Globus pallidus (tissue), 1 donor: ENCODE measurements at places on chromosomes 12 and 14.
A peak's percentile ranks its signal among the peaks of the same experiment; 100 is the strongest.

DNA sequence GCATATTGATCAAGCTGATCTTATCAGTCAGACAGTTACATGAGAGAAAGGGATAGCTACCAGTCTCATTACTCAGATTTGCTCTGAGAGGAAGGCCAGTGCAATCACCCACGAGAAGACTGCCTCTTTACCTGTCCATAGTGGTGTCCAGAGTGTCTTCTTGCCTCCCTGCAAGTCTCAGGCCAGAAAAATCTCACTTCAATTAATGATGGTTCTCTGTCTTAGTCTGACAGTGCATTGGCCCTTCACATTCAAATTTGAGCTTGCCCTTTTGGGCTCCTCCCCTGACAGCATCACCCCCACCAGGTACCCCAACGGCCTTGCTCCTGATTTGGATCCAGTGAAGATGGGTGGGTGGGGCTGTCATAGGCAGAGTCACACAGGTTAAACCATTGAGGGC is at the start of gene AICDA:
Gene AICDA (minus strand): TSS at position 231 of the 400 bp plus-strand sequence. CDS start 92 bp downstream, at position 139.
- DNase-seq, result no peak

GRCh38 chr12:111447571-111448265 is 42.0 kb downstream of the SH2B3 start:
- DNase-seq, result no peak

DNA sequence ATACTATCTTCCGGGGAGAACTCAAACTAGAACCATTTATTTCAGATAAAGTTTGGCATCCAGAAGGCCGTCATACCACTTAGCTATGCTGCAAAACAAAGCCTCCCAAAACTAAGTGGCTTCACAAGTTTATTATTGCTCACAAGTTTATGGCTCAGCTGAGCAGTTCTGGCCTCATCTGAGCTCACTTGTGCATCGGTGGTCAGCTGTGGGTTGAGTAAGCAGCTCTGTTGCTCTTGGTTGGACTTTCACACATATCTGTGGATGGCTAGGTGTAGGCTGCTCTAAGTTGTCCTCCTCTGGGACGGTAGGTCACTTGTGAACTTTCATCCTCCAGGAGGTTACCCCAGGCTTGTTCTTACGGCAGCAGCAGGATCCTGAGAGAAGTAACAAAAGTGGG is 162.7 kb downstream of the BTG1 start:
- DNase-seq, result no peak

DNA sequence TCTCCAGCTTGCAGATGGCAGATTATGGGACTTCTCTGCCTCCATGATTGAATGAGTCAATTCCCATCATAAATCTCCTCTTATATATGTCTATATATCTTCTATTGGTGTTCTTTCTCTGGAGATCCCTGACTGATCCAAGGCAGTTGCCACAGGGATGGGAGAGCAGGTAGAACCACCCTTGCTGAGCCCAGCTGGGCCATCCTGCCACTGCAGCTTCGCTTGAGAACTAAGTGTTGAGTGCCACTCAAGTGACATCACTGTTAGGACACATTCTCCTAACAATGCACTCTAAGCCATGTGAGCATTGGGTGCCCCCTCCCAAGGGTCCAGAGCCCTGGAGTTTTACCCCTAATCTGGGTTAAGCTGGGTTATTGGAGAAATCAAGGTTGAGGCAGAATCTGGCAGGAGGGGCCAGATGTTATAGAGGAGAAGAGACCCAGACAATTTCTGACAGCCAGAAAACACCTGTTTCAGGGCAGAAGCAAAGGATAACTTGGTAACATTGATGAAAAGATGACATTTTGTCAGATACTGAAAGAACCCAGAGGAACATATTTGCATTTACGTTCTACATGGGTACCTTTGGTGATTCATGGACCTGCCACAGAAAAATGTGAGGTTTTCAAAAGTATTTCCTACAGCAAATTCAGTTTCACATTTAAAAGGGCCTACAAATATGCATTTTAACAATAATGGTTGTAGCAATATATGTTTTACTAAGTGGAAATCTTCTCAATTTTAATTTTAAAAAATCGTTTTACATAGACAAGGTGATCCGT is 57.2 kb upstream of the MAX start:
- DNase-seq, result no peak

DNA sequence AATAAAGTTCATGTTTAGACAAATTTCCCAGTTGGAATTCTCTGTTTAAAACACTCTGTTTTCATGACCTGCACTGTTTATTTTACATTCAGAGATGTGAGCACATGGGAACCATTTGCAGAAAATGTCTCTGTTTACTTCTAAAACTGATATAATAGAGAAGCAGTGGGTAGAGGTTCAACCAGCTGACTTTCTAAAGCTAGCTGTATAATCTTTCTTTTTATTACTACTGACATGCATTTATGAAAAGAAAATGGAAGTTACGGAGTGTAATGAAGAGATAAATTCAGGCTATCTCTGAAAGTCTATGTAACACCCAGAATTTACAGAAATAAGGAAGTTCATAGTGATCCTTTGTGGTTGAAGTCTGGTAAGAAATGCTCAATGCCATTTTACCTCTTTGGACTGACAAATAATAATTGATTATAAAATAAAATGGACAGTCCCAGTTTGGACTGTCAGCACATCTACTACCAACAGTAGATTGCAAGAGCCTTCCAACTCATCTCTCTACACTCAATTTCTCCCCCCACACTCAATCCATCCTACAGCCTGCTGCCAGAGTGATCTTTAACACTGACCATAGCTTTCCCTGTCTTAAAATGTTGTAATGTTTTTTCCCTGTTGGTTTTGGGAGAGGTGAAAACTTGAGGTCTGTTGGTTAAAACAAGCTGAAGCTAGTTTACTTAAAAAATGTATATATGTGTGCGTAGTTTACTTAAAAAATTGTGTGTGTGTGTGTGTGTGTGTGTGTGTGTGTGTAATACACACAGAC is 137.4 kb downstream of the AEBP2 start:
- DNase-seq, result no peak

DNA sequence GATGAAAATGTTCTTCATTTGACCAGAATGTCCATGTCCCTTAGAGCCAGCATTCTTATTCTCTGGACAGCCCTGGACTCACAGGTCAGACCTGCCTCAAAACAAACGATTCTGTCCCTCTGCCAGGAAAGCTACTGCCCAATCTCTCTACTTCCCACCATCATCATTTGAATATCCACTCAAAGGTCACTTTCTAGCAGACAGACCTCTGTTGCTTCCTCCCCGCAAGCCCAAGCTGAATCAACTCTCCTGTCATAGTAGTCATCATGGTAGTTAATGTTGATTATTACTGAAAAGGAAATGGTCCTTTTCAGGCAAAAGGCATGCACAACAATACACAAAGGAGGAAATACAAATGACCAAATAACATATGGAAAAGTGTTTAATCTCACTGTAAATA is 39.6 kb upstream of the CPM start:
- DNase-seq, result no peak

DNA sequence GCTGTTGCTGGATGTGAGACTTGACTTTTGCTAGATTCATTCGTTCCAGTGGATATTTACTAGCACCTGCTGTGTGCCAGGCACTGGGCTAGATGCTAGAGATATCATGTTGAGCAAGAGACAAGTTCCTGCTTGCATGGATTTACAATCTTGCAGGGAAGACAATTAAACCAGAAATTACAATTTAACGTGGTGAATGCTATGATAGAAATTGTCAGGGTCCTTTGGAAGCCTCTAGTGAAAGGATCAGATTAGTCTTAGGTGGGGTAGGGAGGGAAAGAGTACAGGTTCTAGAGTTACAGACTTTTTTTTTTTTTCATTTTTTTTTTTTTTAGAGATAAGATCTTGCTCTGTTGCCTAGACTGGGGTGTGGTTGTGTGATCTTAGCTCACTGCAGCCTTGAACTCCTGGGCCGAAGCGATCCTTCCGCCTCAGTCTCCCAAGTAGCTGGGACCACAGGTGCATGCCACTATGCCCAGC is 36.7 kb downstream of the SPATS2 start:
- DNase-seq, result no peak

- DNase-seq, result peak; percentile 75
These were observed 3.7 kb upstream of the SETD1B start for GRCh38 chr12:121799842-121800693.

DNA sequence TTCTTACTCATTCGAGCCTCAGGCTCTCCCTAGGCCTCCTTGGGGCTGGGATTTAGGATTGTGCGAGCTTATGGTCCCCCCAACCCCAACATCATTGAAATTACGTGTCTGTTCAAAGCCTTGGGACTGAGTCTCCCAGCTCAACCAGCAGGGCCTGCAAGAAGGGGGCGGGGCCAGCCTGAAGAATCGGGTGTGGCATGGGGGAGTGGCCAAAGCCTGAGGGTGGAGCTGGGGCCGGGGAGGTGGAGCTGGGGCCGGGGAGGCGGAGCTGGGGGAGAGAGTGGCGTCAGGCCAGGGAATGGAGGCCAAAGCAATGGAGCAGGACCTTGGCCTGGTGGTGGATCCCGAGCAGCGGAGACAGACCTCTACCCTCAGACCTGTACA is 24.3 kb upstream of the HSPB8 start:
- no peak for DNase-seq

- DNase-seq, result no peak
These were observed 41.8 kb upstream of the DCD start for GRCh38 chr12:54689984-54690383.

- no peak for DNase-seq
These were observed 16.7 kb upstream of the FAIM2 start for GRCh38 chr12:49920241-49920914.
